Activated CD4-positive, alpha-beta T cell treated with anti-CD3 and anti-CD28 coated beads, Interleukin-2, amount 50 U/mL, for 24 hours (primary cell): ENCODE measurements at places on chromosomes 13 and 19.

- no peak for DNase-seq
Measured at GRCh38 chr13:29196409-29197074, 376.4 kb downstream of the MTUS2 start.

DNA sequence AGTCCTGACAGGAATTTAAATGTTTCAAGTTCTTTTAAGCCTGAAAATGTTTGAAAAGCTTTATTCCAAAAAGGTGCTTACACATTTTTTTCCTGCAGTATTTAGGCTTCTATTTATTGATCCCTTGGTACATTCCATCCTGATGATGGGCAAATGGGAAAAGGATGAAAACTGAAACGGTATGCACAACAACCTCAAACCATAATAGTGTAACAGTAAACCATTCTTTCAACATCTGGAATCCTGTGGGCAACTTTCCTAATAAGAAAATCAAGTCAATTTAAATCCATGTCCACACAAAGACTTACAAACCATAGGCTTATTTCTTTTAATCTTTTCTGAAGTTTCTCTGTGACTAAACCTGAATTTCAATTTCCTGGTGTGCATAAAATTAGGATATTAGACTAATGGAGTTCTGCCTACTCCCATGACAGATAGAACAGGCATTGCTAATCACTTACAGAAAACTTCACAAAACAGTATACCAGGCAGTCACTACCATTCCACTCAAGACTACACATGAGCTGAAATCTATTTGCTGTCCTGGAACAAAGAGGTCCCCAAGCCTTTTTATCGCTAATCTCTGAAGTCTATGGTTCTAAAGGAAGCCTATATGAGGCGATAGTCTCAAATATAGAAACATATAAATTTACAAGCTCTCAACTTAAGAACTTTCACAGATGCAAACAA, 103.3 kb downstream of the DLEU7 start:
- no peak for DNase-seq

- DNase-seq: no peak
Measured at GRCh38 chr13:37070956-37071355, 11.5 kb upstream of the SUPT20H start.

DNA sequence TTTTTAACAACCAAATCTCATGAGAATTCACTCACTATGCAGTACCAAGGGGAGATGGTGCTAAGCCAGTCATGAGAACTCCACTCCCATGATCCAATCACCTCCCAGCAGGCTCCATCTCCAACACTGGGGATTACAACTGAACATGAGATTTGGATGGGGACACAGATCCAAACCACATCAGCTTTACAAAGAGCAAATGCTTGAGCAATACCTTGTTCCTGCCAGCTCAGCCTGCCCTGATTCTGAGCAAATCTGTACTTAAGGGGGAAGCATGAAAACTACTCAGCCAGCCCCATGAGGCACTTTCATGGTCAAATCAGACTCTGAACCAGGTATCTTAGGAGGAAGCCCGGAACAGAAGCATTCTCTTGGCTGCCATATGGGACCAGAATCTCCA, 259.9 kb downstream of the TBC1D4 start:
- DNase-seq: no peak

- peak; percentile 92 for DNase-seq
Measured at GRCh38 chr13:41456768-41457588, at the start of gene RGCC. Gene RGCC (plus strand): TSS chr13:41457550. CDS start chr13:41457708, 158 bp downstream.

DNA sequence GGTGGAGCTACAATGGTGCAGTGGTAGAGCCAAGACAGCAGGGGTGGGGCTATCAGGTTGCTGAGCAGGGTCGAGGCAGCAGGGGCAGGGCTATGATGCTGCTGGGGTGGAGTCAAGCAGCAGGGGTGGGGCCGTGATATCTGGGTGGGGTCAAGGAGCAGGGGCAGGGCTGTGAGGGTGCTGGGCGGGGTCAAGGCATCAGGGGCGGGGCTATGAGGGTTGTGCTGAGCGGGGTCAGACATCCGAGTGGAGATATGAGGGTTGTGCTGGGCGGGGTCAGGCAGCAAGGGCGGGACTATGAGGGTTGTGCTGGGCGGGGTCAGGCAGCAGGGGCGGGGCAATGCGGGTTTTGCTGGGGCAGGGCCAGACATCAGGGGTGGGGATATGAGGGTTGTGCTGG, 14.7 kb downstream of the HCN2 start:
- no peak for DNase-seq

GRCh38 chr19:49766930-49767299, at the start of gene AP2A1:
Gene AP2A1 (plus strand): TSS chr19:49767001. CDS start chr19:49767134, 133 bp downstream.
- DNase-seq: no peak

DNA sequence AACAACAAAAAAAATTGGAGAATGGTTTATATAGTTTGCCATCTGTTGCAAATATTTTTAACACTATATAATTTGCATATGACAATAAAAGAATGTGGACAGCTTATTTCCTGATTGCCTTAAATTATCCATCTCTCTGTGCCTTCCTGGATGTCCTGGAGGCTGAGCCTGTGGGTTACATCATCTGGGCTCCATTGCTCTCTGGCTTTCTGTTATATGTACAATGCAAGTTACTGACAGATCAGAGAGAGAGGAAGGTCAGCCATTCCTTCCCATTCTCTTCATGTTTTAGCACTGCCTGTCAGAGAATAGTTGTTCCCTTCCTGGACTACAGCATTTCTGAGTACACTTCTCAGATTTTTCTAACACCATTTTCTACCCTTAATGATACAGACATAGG, 758.3 kb upstream of the PCDH20 start:
- no peak for DNase-seq

- DNase-seq: no peak
Measured at GRCh38 chr13:89380101-89380500, 1708.9 kb downstream of the SLITRK5 start.

DNA sequence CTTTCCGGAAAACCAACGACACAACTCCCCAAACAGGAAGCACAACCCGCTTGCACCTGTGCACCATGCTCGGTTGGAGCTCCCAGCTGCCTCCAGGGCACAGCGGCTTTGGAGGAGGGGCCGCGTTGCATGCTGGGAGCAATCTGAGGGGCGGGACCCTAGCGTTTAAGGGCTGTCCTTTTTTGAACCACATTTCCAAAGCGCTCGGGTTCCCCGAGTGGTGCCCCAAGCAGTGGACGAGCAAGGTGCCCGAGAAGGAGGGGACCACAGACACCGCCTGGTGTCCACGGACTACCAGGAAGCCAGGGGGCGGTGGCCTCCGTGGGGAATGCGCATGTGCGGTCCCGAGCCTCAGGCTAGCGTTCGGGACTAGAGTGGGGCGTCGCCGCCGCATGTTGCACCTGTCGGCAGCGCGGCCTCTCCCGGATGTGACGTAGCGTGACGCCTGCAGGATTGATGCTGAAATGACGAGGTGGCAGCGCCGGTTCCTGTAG, 11.9 kb upstream of the ZNF57 start:
- DNase-seq: peak; percentile 42

- DNase-seq: no peak
Measured at GRCh38 chr19:10852098-10852800, 4.0 kb downstream of the C19orf38 start.

- DNase-seq: no peak
Measured at GRCh38 chr19:17510220-17510993, 1.0 kb upstream of the PGLS start.

DNA sequence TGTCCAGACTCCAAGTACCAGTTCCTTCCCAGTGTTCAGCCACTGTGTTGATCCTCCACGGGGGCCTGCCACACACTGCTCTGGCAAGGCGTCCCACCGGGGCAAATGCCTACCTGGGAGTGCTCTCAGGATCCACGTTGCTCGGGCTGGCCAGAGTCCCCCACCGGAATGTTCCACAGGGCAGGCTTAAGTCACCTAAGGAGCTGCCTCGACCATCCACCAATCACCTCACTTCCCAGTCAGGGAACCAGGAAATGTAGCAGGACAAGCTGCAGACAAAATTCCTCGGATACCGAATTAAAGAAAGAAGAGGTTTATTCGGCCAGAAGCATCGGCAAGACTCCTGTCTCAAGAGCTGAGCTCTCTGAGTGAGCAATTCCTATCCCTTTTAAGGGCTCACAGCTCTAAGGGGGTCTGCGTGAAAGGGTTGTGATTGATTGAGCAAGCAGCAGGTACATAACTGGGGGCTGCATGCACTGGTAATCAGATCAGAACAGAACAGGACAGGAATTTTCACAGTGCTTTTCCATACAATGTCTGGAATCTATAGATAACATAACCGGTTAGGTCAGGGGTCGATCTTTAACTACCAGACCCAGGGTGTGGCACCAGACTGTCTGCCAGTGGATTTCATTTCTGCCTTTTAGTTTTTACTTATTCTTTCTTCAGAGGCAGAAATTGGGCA, 56.9 kb upstream of the EDNRB start:
- no peak for DNase-seq

GRCh38 chr13:60584976-60585375, 188.0 kb downstream of the TDRD3 start:
- DNase-seq: no peak

DNA sequence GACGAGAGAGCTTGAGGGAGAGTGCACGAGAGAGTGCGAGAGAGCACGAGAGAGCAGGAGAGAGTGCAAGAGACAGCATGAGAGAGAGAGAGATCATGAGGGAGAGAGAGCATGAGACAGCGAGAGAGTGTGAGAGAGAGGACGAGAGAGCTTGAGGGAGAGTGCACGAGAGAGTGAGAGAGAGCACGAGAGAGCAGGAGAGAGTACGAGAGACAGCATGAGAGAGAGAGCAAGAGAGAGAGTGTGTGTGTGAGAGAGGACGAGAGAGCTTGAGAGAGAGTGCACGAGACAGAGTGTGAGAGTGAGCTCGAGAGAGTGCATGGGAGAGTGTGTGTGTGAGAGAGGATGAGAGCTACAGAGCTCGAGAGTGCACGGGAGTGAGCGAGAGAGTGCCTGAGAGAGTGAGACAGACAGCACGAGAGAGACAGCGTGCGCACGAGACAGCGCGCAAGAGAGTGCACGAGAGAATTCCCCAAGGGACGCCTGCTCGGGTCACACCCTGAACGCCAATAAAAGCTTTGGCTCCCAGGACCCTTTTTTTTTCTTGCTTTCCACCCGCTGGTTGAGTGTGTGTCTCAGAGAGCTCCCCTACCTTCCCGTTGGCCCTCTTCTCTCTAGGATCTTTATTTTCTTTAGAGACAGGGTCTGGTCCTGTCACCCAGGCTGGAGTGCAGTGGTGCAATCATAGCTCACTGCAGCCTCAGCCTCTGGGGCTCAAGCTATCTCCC, 3.7 kb downstream of the CD70 start:
- no peak for DNase-seq

DNA sequence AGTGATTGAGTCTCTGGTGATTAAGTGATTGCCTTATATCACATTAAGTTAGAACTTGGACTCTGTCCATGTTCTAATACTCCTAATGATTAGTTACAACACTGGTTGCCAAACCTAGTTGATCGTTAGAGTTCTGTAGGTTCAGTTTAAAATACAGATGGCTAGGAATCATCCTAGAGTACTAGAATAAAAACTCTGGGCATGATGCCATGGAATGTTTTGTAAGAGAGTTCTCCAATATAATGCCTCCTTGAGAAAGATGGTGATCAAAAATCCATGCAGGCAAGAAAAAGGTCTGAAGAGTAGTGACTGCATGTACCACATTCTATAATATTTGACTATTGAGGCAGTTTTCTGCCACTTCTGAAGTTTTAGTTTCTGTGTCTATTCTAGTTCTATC, 176.3 kb downstream of the GPC5 start:
- DNase-seq: no peak

DNA sequence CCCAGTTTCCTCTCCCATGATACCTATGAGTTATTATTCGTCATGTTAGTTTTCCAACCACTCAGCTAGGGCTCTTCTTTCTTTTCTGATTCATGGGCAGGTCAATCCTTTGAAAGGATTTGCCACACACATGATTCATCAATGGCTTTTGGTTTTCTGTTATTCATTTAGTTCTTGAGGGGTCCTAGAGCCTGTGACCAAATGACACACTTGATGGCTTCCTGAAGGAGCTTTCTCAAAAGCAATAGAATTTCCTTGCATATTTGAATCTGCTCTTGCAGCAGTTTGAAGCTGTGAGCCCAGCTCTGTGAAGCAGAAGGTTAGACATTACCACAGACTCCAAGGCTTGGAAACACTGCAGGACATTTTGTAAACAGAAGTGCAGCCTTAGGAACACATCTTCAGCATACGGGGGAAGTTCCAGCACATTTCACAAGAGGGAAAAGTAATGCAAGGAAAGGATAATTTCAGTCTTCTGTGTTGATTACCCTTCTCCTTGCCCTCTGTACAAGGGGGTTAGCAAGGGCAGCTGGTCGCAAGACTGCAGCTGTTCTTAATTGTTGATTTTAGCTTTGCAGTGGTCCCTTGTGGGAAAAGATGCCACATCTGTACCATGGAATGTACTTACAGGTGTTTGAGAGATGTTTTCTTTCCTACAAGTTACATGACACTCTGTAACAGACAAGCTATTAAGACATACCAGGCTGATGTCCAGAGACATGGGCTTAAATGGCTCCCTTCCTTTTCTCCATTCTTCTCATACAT, 338.6 kb downstream of the KCNRG start:
- no peak for DNase-seq

- DNase-seq: no peak
Measured at GRCh38 chr19:33719366-33720154, 77.1 kb upstream of the KCTD15 start.

DNA sequence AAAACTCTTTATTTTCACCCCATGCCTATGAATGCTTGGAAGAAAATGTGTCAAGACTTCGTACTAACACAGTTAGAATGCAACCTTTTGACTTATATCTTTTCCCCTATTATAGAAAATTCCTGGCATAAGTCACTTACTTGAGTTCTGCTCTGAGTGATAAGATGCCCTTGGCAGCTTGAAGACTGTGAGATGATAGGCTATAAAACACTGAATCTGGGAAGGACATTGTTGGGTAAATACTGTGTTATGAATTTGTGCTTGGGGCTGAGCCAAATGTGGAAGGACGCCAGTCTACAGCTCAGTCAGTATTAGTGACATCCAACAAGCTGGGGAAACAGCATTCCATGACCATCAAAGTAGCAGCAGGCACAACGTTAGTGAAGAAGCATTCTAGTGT, 368.0 kb upstream of the SGCG start:
- no peak for DNase-seq

DNA sequence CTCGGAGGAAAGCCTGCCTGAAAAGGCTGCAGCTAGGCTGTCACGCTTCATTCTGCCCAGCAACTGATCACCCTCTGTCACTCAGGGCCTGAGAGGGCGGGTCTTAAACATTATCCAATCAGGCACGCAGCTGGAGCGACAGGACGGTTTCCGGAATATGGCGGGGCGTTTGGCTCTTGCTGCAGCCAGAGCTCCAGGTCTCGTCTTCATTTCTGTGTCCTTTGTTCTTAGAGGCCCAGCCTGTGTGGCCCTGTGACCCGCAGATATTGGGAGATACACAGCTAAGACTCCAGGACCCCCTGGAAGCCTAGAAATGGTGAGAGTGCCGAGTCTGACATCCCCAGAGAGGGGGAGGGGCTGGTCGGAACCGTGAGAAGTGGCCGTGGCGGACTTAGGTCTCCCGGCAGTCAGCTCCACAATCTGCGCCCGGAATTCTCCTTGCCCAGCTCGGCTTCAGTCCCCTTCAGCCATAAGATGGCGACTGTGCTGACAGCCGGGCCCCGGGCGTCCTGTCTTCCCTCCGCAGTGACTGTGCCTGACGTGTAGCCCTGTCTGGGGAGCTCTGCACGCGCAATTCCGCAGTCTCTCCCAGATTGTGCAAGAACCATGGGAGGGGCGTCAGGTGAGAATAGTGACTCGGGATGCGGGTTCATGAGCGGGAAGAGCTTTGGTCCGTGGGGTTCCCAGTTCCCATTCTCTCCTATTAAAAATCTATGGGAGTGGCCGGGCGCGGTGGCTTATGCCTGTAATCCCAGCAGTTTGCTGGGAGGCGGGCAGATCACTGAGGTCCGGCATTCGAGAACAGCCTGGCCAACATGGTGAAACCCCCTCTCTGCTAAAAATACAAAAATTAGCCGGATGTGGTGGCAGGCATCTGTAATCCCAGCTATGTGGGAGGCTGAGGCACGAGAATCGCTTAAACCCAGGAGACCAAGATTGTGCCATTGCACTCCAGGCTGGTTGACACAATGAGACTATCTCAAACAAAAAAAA, at the start of gene ZNF429:
TSS of gene ZNF429 (plus strand) at position 144 of the 993 bp plus-strand sequence. CDS start at position 314, 170 bp downstream.
- peak; percentile 91 for DNase-seq
